ENCODE measurements at places on chromosomes 1 and 21.

DNA sequence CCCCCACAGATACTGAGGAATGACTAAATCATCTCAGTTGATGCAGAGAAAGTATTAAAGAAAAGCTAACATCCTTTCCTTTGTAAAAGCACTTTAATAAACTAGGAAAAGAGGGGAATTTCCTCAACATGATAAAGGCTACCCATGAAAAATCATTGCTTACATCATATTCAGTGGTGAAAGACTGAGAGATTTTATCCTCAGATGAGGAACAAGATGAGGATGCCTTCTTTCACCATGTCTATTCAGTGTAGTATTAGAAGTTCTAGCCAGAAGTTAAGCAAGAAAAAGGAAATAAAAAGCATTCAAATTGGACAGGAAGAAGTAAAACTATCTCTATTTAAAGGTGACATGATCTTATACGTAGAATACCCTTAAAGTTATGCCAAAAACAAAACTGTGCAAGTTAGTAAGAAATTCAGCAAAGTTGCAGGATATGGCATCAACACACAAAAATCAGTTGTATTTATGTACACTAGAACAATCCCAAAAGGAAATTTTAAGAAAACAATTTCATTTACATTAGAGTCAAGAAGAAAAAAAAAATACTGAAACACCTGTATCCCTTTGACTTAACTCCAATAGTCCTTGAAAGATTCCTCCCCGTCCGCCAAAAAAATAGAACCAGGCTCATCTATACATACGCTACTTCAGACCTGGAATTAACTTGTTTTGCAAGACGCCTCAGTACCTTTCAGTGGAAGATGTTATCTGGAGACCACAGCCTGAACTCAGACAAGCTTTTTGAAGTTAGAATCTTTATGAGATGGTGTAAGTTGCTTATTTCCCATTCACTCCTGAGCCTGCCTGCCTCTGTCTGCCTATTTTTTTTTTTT is 17.5 kb downstream of the ZMYM4 start:
- no peak for DNase-seq

DNA sequence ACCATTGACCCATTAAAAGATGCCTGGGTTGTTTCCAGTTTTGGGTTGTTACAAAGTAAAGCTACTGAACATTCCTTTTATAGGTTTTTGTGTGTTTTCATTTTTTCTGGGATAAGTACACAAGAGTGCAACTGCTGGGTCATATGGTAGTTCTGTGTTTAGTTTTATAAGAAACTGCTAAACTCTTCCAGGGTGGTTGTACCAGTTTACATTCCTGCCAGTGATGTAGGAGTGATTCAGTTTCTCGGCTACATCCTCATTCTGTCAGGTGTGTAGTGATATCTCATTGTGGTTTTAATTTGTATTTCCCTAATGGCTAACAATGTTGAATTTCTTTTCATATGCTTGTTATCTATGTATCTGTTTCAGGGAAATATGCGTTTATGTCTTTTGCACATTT is 58.5 kb upstream of the DNAJC6 start:
- DNase-seq: no peak

DNA sequence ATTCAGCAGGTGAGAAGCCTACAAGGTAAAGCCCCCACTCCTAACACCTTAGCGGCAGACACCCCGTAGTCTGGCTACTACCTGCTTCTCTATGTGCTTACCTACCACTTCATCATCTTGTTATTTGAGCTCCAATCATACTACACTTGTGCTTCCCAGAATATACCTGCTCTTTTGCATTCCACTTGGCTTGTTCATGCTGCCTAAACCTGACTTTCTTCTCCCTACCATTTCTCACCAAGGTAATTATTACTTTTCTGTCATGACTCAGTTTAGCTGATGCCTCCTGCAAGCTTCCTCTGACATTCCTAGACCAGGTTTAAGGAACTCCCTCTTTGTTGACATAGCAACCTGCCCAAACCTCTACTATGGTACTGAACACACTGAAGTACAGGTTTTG is 495.6 kb upstream of the C1orf87 start:
- no peak for DNase-seq

DNA sequence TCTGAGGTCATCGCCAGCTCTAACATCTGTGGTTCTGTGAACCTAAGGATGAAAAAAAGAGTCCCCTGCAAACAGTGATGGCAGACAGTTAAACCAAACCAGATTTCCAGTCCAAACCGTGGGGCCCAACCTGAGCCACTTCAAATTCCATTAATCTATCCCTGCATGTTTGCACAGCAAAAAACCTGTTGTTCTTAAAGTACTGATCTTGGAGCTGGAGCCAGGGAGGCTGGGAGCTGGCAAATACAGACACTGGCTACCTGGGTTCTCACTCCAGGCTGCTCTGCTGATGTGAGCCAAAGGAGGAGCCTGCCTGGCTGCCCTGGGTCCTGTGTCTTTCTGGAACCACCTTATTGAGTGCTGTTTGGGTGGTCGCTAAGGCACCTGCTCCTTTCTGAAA is 16.4 kb downstream of the LDLRAD1 start:
- DNase-seq: no peak

DNA sequence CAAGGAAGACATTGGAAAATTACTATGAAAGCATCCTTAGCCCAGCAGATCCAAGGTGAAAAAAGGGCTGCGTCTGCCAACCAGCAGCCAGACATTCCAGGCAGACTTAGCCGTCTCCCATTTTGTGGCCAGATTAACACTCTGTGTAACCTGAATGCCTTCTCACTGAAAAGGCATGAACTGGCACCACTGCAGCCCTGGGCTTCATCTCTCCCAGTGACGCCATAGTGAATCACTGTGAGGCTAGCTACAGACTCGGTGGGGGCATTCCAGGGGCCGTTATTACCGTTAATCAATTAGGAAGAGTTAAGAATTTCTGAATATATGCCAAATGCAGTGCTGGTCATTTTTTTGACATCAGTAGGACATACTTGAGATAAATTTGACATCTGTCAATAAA is 627.4 kb downstream of the LMO4 start:
- DNase-seq: no peak

DNA sequence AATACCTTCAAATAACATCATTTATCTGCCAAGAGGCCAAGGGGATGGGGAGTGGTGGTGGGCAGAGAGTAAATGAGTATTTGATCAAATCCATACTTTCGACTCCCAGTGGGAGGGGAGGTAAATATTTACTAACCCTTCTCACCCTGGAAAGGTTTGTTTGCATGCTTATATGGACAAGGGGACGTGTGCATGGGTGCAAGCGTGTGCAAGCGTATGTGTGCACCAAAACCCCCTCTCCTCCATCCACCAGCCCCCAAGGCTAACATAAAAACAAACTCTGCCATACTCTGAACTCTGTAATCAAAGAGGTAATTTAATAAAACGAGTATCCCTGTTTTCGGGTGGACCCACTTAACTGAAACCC is 58.0 kb downstream of the SYF2 start:
- no peak for DNase-seq

- no peak for DNase-seq
Measured at GRCh38 chr1:59409549-59409948, 112.7 kb downstream of the FGGY start.

GRCh38 chr1:102751111-102751510 is 357.2 kb downstream of the COL11A1 start:
- no peak for DNase-seq

GRCh38 chr21:23452384-23453083 is 2154.7 kb downstream of the MRPL39 start:
- peak; percentile 36 for DNase-seq

GRCh38 chr1:104172243-104172681 is 422.6 kb downstream of the AMY1C start:
- no peak for DNase-seq

DNA sequence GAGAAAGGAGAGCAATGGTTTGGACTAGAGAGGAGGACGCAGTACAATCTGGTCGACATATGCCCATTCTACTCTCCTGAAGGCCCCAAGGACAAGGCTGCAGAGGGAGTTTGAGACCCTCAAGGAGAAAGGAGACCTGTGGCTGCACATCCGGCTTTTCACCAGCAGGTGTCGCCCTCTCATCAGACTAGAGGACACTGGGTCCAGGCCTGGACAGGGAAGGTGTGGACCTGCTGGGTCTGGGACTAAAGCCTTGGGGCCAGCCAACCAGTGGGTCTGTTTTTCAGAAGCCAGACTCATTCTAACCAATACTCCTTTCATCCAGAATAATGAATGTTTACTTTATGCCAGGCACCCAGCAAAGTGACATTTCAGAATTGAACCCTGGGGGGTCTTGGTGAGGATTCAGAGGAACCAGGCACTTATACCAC is 5.0 kb downstream of the SRARP start:
- DNase-seq: peak; percentile 68

DNA sequence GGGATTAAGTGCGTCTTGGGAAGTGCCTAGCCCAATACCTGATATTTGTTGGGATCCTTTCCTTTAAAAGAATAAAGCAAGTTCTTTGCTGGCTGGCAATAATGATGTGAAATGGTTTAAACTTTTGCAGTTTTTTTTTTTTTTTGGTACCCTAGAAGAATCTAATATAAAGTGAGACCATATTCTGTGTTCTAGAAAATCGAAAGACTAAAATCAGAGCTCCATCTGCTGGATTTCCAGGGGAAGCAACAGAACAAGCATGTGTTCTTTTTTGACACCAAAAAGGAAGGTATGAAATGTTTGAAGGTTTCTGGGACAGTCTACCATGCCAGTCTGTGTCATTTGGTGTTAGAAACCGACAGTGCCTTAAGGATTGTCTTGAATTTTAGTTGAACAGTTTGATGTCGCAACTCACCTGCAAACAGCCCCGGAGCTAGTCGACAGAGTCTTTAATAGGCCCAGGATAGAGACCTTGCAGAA is 6.4 kb downstream of the UTP11 start:
- DNase-seq: peak; percentile 36

GRCh38 chr21:37257967-37258877 is 8.9 kb downstream of the VPS26C start:
- DNase-seq: peak; percentile 75

GRCh38 chr1:47795102-47795501 is 202.1 kb downstream of the TRABD2B start:
- no peak for DNase-seq

- no peak for DNase-seq
Measured at GRCh38 chr21:29208044-29208681, 77.7 kb downstream of the MAP3K7CL start.

GRCh38 chr1:22018583-22019559 is 17.4 kb downstream of the CELA3A start:
- DNase-seq: no peak

DNA sequence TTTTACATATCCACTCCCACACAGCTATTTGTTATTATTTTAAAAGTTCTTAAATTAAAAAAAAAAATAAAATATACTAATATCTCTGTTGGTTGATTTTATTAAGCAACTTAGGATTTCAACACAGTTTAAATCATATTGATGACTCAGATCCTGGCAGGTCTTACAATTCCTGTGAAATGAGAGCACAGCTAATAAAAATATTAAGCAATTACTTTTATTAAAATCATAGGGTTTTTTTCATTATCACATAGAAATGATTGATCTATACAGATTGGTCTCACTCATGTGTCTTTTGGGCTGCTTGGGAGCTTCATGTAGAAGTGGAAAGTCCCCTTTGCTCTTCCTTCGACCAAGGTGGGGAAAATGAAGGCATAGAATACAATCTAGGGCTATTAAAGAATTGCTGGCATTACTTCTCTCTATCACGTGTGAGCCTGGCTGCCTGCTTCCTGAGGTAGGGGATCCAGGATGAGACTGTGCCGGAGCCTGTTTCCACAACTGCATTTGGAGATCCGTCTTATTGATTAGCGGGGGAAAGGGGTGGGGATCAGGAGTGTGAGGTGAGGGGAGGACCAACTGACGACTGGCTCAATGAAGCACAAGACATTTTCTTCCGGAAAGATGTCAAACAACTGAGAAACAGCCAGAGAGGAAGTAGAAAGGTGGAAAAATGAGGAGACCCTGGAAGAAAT is 858.0 kb downstream of the USP25 start:
- DNase-seq: no peak

DNA sequence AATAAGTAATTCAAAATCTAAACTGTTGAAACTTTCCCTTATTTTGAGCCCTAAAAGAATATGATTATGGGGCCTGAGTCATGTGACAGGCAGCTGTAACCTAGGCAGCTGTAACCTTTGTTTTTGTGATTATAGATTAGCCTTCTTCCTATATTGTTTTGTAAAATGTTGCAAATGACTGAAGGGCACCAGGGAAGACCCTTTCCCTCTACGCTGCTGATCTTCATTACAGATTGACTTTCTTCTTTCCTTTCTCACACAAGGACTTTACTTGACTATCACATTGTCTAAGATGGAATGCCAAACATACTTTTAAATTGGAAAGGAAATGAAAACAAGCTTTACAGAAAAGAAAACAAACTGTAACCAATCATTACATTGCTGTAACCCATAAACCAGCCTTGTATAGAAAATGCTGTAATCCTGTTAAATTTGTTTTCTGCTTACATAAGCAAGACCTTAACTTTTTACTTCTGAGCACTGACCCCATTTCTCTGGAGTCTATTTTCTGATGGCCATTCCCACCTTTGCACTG is 242.2 kb downstream of the RGS7 start:
- no peak for DNase-seq

- DNase-seq: no peak
Measured at GRCh38 chr21:14535702-14536101, 10.4 kb downstream of the SAMSN1 start.

DNA sequence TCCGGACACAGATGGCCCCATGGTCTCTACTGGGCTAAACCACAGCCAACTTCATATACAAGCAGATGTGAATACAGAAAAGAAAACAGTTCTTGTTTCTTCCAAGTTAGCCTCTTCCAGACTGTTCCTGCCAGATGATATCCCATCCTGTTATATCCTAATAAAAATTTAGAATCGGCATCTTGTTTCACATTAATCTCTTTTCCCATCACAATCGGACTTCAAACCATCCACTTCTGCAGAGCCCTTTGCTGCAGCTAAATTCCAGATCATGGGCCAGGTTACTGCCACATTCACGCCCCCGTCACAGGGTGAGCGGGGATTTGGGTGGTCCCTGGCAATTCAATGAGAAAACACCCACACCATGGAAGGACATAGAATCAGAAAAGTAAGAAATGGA is 57.2 kb downstream of the NPHP4 start:
- DNase-seq: no peak

DNA sequence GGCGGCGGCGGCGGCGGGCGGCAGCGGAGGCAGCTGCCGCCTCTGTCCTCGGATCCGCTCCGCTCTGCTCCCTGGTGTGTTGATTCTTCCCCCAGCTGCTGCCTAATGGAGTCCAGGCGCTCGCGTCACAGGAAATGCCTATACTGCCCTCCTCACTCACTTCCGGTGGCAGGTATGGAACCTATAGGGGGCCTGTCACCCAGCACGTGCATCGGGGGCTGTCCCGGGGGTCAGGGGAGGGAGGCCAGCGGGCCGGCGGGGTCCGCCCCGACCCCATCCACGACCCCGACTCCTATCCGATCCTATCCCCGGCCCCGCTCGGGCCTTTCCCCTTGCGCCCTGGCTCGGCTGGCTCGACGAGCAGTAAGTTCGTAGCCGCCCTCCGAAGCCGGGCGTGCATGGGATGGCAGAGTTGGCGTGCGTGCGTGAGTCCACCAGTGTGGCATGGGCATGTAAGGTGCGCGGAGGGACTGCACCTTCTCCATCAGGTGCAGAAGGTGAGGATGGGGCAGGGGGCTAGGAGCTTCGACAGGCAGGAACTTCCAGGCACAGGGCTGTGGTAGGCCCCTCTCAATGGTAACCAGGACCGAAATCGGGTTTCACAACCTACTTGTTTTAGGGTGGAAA is at the start of gene WDR26:
Gene WDR26 (minus strand): TSS at position 107 of the 627 bp plus-strand sequence.
- DNase-seq: peak; percentile 93

- no peak for DNase-seq
Measured at GRCh38 chr1:233982827-233983518, 78.5 kb downstream of the SLC35F3 start.

Measured in NCI-H2171 treated with DMSO at 0.1 percent for 48 hours (cell line).